Activated T-cell treated with anti-CD3 and anti-CD28 coated beads, Interleukin-2, amount 50 U/mL, for 4 hours (primary cell): ENCODE measurements at places on chromosomes 6 and 20. TPM values are rescaled to one million over a fixed set of nuclear protein-coding genes. Genes with fewer than 3 reads are reported as not detected.

DNA sequence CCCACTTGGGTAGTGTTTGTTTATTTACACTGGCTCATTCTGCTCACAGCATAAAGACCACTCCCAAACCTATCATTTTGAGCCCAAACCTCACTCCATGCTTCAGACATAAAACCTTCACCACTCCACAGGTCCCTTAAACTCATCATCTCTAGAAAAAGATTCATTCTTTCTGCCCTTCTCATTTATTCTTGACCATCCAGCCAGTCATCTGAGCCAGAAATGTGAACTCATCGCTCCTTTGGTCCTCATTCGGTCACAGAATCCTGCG lies 12.4 kb downstream of the TPMT start:
- DNase-seq = no peak

- no peak for DNase-seq
These were observed 112.1 kb downstream of the NFATC2 start for GRCh38 chr20:51430198-51430950.

FOXS1 gene
- not detected for total RNA-seq

DNA sequence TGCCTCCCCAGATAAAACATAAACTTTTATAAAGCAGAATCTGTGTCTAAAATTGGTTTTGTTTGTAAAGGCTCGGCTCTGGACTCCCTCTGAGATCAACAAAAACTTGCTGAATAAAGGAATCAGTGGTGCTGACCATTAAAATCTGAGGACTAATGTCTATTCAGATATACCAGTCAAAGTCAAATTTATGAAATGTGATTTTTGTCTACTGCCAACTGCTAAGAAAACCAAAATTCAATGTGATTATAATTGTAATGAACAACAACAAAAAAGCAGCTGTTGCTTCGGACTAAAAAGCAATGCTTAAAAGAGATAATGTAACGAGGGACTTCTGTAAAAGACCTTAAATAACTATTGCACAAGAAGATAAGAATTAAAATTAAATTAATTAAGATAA lies 26.6 kb downstream of the PRKN start:
- no peak for DNase-seq

FIG4 gene
- 6.4 TPM for total RNA-seq

HLA-DPA1 gene
- total RNA-seq = 31.5 TPM

- no peak for DNase-seq
These were observed 37.9 kb downstream of the AGPAT4 start for GRCh38 chr6:161235776-161236633.

DNA sequence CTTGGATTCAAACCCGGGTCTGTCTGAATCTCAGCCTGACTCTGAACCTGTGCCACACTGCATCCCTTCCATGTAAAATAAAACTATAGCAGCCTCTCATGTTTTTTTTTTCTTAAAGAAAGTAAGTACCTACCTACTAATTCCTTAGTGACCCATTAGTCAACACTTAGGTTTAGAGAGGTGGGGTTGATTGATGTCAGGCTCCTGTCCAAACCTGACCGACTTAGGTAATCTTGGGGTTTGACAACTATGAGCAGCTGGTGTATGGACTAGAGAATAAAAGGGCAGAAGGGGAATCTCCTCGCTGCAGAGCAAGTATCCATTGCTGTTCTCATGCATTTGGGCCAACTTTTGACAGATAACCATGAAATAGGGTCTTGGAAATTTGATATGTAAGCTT lies 6.5 kb downstream of the NKAIN2 start:
- DNase-seq = no peak

DNA sequence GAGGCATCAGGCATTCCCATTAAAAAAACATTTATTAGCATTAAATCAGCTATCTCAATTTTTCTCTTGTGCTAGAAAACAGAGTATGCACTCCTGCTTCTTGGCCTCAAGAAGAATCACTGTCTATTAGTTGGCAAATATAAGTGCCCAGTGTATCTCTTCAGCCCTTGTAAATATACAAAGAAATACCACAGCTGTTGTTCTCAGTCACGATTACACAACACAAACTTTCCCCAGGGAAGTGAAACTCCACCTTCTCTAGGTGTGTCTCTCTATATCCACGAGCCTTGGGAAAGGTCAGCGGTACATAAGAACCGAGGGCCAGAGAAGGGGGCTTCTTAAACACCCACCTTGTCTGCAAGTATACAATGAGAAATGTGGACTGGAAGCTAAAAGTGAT lies 194.7 kb downstream of the PKHD1 start:
- DNase-seq = no peak
